ENCODE measurements at places on chromosomes 12 and 14. TPM values are rescaled to one million over a fixed set of nuclear protein-coding genes. Genes with fewer than 3 reads are reported as not detected.

NYNRIN gene
- 0.18 TPM for total RNA-seq

KRT2 gene
- not detected for total RNA-seq

KRT3 gene
- total RNA-seq = not detected

GZMB gene
- 685 TPM for total RNA-seq

TTC6 gene
- not detected for total RNA-seq

TAS2R8 gene
- not detected for total RNA-seq

DNA sequence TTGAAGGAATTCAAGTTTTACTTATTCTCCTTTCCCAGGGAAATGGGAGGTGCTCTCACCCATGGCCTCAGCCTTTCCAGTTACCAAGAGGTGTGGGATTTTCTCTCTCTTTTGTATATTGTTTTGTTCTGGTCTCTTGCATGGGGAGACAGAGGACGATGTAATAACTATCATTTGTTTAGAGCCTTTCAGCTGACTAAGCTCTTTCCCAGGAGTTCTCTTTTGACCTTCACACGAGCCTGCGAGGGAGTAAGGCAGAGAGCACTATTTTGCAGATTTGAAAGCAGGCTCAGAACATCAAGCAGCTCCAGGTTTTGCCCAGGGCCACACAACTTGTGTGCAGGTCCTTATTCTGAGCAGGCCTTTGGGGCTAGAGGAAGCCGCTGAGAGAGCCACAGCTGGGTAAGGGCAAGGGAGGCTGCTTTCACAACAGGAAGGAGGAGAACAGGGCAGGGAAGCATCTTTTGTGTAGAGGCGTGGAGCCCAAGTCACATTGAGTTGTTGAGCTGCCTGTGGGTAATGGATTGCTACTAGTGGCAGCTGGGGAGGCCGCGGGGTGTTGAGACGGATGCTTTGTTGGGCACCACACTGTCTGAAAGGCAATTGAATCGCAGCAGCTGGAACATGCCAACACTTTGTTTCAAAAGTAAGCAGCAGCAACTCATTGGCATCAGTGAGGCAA lies 116.2 kb downstream of the PRMT8 start:
- peaks cover 11% of the 10 kb centered on the region for H3K36me3 ChIP-seq
- no peaks in the 10 kb centered on the region for H3K4me1 ChIP-seq
- H3K27ac ChIP-seq = no peak overlapping the region
- no peak overlapping the region for H3K4me3 ChIP-seq
- DNase-seq = no peak

DNA sequence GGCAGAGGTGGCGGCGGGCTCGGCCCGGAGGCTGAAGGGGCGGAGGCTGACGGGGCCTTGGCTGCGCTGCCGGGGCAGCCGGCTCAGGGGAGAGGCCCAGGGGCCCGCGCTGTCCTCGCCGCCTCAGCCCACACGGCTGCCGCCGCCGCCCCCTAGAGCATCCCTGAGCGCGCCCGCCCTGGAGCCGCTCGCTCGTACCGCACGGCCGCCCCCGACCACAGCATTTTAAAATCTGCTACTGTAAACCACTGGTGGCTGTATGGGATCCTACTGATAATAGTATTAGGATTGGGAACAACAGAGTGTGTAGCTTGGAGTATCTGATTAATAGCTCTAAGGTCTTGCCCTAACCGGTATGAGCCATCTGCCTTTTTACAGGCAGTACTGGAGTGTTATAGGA lies 22.2 kb upstream of the EDDM3A start:
- no peaks in the 10 kb centered on the region for H3K4me1 ChIP-seq
- no peak overlapping the region for H3K4me3 ChIP-seq
- no peak overlapping the region for H3K27ac ChIP-seq
- H3K36me3 ChIP-seq = no peaks in the 10 kb centered on the region

- no peaks in the 10 kb centered on the region for H3K36me3 ChIP-seq
- H3K4me3 ChIP-seq = no peak overlapping the region
- peak overlapping the region; percentile 36 for H3K27ac ChIP-seq
- no peaks in the 10 kb centered on the region for H3K27me3 ChIP-seq
These were observed 128.6 kb upstream of the PLEKHG7 start for GRCh38 chr12:92574051-92574783.

DNA sequence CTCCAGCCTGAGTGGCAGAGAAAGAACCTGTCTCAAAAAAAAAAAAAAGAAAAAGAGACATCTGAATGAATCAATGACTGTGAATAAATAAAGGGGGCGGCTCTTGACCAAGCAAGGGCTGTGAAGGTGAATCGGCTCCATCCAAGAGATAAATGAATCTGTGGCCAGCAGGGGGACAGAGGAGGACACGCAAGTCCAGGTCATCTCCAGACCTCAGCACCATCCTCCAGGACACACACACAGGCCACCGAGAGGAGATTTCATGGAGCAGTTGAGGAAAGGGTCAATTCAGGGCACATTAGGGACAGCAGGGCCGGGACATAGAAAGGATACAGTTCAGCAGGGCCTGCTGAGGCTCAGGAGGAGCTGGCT lies 21.6 kb downstream of the TRPV4 start:
- no peak overlapping the region for H3K27ac ChIP-seq
- H3K4me3 ChIP-seq = no peak overlapping the region
- no peaks in the 10 kb centered on the region for H3K4me1 ChIP-seq
- no peak for DNase-seq
- no peaks in the 10 kb centered on the region for H3K27me3 ChIP-seq

- H3K27me3 ChIP-seq = peaks cover 3% of the 10 kb centered on the region
- H3K36me3 ChIP-seq = no peaks in the 10 kb centered on the region
- DNase-seq = no peak
- no peaks in the 10 kb centered on the region for H3K4me1 ChIP-seq
These were observed 96.3 kb upstream of the EEA1 start for GRCh38 chr12:93025145-93026103.

DNA sequence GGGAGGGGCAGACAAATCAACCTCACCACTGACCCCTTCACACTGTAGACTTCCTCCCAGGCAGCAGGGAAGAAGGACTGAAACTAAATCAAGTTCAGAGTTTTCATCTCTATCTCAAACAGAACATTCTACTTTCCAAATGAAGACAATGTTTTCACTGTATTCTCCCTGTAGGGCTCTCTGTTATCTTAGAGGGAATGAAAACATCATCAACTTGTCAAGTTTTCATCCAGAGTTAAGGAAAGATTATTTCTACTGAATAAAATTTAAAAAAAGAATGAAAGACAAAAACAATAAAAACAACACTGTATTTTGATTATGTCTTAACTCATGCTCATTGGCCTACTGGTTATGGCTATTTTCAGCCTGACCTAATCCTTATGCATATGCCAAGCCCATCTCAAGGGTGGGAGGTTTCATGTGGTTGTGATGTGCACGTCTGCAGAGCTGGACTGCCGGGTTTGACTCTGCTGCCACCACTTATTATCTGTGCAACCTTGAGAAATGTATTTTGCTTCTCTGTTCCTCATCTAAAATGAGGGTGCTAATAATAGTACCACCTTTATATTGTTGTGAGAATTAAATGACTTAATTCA lies 152.0 kb upstream of the AVPR1A start:
- no peak overlapping the region for H3K4me3 ChIP-seq
- DNase-seq = no peak
- H3K4me1 ChIP-seq = no peaks in the 10 kb centered on the region
- no peaks in the 10 kb centered on the region for H3K27me3 ChIP-seq
- no peaks in the 10 kb centered on the region for H3K36me3 ChIP-seq

DNA sequence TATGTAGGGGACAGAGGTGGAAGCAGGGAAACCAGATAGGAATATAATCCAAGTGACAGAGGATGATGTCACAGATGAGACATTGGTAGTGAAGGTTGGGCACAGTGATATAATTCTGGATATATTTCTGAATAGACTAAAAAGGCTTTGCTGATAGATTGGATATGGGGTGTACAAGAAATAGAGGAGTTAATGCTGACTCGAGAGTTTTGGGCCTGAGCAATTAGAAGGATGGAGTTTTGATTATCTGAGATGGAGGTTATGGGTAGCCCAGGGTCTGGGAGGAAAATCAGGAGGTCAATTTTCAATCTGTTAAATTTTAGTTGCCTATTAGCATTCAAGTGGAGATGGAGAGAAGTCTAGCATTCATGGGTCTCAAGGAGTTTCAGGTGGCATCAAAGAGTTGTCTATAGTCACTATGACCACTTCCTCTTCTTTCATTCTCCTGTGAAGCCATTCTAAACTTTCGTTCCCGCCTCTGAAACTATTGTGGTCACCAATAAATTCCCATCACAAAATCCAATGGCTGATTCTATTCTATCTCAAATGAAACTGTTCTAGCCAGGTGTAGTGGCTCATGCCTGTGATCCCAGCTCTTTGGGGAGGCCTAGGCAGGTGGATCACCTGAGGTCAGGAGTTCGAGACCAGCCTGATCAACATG lies 10.6 kb upstream of the ANO6 start:
- DNase-seq = no peak
- H3K27ac ChIP-seq = no peak overlapping the region
- no peak overlapping the region for H3K4me3 ChIP-seq
- no peaks in the 10 kb centered on the region for H3K27me3 ChIP-seq
- H3K4me1 ChIP-seq = peaks cover 9% of the 10 kb centered on the region

GRCh38 chr14:68943107-68943506 lies 36.0 kb downstream of the ACTN1 start:
- H3K4me3 ChIP-seq = no peak overlapping the region
- H3K36me3 ChIP-seq = no peaks in the 10 kb centered on the region
- H3K4me1 ChIP-seq = peaks cover 4% of the 10 kb centered on the region
- H3K27ac ChIP-seq = no peak overlapping the region
- no peaks in the 10 kb centered on the region for H3K27me3 ChIP-seq

DNA sequence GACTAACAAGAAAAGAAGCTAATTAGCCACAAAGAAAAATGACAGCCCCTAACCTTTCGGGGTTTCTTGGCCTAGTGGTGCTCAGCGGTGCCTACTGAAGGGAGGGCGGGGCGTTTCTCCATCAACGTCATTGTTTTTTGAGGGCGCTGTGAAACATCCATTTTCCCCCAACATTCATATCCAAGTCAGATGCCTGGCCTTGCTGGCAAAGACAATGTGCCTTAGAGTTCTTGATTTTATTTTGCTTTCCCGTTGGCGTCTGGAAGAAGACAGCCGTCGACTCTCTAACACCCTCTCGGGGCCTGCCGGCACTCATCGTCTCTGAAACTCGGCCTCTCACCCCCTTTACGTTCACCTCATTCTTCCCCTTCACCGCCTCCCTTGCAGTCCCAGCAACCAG lies 154.5 kb downstream of the PHETA1 start:
- H3K36me3 ChIP-seq = no peaks in the 10 kb centered on the region
- no peak overlapping the region for H3K27ac ChIP-seq
- DNase-seq = no peak
- H3K4me1 ChIP-seq = no peaks in the 10 kb centered on the region
- H3K27me3 ChIP-seq = peaks cover 2% of the 10 kb centered on the region

GRCh38 chr12:131202592-131203378 lies 249.1 kb downstream of the ADGRD1 start:
- DNase-seq = peak; percentile 1
- H3K36me3 ChIP-seq = no peaks in the 10 kb centered on the region
- H3K27ac ChIP-seq = no peak overlapping the region

DNA sequence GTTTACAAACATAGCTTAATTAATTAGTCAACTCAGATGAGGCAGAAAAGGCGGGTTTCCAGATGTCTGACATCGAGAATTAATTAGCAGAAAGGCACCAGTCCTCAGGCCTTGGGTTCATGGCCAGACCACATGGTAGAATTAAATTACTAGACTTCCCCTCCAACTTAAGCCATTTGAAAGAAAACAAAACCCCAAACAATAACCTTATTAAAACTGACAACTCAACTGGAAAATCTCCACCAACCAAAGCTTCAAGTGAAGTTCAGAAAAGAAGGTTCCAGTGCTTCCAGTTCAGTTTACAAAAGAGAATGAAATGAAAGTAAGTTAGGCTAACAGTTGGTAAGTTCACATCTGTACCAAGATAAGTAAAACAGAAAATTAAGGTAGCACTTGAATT lies 349.5 kb downstream of the GRIN2B start:
- H3K4me1 ChIP-seq = no peaks in the 10 kb centered on the region
- no peaks in the 10 kb centered on the region for H3K27me3 ChIP-seq
- H3K27ac ChIP-seq = no peak overlapping the region

DNA sequence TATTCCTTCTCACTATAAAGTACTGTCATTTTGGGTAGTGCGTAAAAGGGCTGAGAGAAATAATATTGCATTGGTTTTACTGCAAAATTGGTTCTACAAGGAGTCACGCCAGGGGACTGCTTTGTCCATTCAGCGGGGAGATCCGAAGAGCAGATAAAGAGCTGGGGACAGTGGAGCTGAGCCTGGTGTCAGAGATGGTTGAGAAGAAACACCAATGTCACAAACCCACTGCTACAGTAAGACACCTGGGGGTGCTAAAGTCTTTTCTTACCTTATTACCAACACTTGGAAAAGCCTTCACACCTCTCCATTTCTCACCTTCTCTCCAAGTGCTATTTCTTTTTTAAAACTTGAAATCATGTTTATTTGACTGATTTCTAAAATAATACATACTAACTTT lies 14.1 kb downstream of the IL31 start:
- H3K27me3 ChIP-seq = peaks cover 24% of the 10 kb centered on the region
- no peak overlapping the region for H3K4me3 ChIP-seq
- no peaks in the 10 kb centered on the region for H3K36me3 ChIP-seq
- H3K27ac ChIP-seq = no peak overlapping the region

GRCh38 chr12:106343214-106343528 lies 14.4 kb upstream of the POLR3B start:
- H3K4me1 ChIP-seq = no peaks in the 10 kb centered on the region
- H3K36me3 ChIP-seq = no peaks in the 10 kb centered on the region
- no peak overlapping the region for H3K27ac ChIP-seq
- H3K4me3 ChIP-seq = no peak overlapping the region

GRCh38 chr14:36683083-36683724 lies 21.5 kb downstream of the PAX9 start:
- no peak overlapping the region for H3K4me3 ChIP-seq
- no peaks in the 10 kb centered on the region for H3K4me1 ChIP-seq
- no peak for DNase-seq
- no peak overlapping the region for H3K27ac ChIP-seq

- H3K4me1 ChIP-seq = no peaks in the 10 kb centered on the region
- no peak for DNase-seq
- H3K36me3 ChIP-seq = no peaks in the 10 kb centered on the region
These were observed 60.3 kb upstream of the KRR1 start for GRCh38 chr12:75571656-75572205.

DNA sequence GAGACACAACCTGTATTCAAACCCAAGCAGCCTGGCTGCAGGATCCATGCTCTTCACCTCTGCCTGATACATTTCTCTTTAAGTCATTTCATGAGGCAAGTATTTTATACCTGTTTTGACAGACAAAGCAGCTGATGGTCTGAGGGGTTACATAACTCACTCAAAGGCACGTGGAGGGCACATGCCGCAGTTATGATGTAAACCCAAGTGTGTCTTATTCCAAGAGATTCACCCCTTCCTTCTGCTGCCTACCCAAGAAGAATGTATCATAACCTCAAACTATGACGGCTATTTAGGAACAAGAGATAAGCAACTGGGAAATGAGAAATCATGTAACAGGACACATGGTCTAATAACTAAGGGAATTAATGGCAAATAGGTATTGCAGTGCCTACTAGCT lies 329.8 kb upstream of the TMPO start:
- H3K27me3 ChIP-seq = no peaks in the 10 kb centered on the region
- H3K36me3 ChIP-seq = no peaks in the 10 kb centered on the region

Data from activated CD4-positive, alpha-beta memory T cell treated with anti-CD3 and anti-CD28 coated beads, Interleukin-2, amount 10 ng/mL, durations not matched to agents 7 days and 5 days (primary cell).